ENCODE measurements at places on chromosomes 3 and 15.

- ATAC-seq = no peak
Observed at GRCh38 chr15:33934921-33935320, 33.4 kb upstream of the CHRM5 start.

- ATAC-seq = no peak
Observed at GRCh38 chr3:13385373-13385965, 34.7 kb downstream of the NUP210 start.

GRCh38 chr15:40714144-40714543, 19.2 kb downstream of the RAD51 start:
- no peak for ATAC-seq

DNA sequence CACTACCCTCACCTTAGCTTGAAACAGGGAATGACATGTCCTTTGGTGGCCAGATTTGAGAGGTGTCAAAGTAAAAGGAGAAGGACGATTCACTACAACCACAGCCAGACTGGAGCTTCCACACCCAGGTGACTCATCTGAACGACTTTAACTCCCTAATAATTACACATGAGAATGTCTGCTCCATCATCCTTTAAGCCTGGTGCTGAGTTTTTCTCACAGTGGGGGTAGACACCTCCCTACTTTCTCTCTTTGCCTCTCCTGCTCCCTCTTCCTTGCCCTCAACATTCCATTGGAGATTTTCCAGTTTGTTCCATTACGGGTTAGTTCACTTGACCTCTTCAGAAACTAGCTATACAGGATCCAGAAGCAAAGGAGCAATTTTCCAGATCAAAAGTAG, 154.3 kb upstream of the BHLHE40 start:
- ATAC-seq = no peak

GRCh38 chr3:10983219-10983916, 9.2 kb upstream of the SLC6A1 start:
- peak; percentile 20 for ATAC-seq

GRCh38 chr15:58490086-58490887, 58.5 kb downstream of the LIPC start:
- ATAC-seq = no peak

DNA sequence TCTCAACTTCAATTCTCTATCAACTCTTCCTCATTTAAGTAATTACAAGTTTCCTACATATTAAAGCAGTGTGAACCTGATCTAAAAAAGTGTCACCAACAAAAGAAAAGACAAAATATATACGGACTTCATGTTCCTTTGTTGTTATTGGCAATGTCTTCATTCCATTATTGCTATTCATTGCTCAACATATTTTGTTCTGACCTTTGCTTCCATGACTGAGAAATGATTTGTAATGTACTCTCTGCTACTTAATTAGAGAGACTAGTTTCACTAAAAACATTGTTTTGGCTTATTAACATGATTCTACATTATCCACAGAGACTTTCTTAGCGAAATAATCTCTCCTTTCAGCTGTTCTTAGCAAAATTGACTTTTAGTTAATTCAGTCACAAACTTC, 657.2 kb upstream of the ROBO1 start:
- no peak for ATAC-seq

GRCh38 chr15:25051399-25052154, 96.8 kb downstream of the SNRPN start:
- no peak for ATAC-seq

- peak; percentile 94 for ATAC-seq
Observed at GRCh38 chr3:46065294-46065705, 38.0 kb upstream of the XCR1 start.

GRCh38 chr3:135099734-135100355, 304.8 kb downstream of the EPHB1 start:
- ATAC-seq = no peak

- ATAC-seq = no peak
Observed at GRCh38 chr3:80355144-80355543, 587.3 kb upstream of the ROBO1 start.

DNA sequence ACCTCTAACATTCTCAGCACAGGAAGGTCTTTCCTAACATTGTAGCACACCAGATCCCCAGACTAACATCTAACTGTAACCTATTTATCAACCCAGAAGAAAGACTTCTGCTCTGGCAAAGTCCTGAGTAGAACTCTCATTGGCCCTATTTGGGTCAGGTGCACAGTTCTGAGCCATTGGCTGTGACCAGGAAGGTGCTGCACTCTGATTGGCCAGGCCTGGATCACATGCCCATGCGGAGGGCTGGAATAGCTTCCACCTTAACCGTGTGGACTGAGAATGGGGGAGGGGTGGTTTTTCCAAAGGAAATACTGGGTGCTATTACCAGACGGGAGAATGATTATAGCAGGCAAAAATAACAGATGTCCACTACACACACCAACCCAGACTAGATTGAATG, 11.5 kb downstream of the FEZF2 start:
- ATAC-seq = no peak

GRCh38 chr3:78848392-78849288, 919.2 kb downstream of the ROBO1 start:
- no peak for ATAC-seq

- ATAC-seq = no peak
Observed at GRCh38 chr3:127404221-127405009, 116.6 kb upstream of the PRR20G start.

- ATAC-seq = no peak
Observed at GRCh38 chr3:107833722-107834416, 257.0 kb downstream of the CD47 start.

GRCh38 chr3:16236856-16237393, 27.8 kb downstream of the DPH3 start:
- ATAC-seq = no peak

- ATAC-seq = no peak
Observed at GRCh38 chr3:42773409-42773751, 327 bp upstream of the CCDC13 start.

GRCh38 chr3:64927689-64928088, 239.9 kb upstream of the ADAMTS9 start:
- ATAC-seq = no peak

DNA sequence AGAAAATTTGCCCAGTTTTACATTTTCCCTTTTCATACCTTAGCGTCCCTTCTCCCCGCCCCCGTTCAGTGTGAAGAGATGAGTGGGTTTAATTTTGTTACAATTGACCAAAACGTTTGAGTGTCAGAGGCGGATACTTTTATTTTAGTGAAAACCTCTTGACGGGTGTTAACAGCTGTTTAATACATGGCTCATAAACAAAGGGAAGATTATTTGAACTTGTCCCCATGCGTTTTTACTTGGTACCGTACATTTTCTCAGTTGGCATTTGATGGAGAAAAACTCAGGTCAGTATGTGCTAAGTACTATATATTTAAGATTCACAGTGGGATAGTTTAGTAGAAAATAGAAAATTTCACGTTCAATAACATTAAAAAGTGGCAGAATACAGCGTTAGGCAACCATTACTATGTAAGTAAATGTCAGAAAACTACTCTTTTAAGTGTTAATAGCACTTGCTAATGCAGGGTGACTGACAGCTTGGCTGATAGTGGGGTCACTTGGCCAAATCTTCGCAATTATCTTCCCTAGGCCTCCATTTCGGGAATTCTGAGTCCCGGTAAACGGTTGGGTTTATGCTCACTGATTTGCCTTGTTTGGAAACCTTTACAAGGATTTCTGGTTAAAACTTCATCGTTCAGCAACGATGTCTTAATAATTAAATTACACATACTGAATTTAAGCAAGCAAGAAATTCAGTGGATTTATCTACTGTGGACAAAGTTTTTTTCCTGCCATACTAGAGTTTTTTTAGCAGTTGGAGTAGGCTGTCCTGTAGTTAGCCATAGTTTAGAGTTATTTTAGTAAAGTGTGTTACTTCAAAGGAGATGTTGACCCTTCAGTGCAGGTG, 4.8 kb downstream of the CHD2 start:
- ATAC-seq = no peak

GRCh38 chr15:85652457-85652856, 142.3 kb downstream of the KLHL25 start:
- ATAC-seq = no peak

DNA sequence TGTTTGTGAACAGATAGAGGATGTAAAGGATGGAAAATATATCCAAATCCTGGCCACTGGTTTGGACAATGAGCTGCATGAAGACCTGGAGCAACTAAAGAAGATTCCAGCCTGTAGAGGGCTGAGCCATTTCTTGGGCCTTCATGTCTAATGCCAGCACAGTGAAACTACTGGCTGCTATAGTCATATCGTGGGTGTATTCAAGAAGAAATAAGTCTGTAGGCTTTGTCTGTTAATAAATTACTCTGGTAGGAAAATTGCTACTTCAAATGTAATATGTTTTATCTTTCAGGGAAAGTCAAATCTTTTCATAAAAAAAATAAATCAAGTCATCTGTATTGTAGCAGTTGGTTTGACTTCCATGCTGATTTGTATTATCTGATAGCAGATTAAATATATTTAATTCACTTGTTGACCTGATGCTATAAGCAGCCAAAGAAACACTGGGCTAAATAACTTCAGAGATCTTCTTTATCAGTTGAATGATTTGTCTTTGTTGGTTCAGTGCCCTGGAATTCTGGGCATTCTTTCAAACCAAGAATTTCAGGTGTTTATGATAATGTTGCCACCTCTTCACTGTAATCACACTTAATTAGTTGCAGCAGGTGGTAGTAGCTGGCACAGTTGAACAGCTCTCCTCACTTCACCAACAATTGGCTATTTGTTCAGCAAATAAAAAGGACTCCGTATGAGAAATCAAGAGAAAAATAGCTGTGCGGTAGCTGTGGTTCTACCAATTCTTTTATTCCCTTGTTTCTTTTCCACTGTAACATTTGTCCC, 1109.5 kb downstream of the NSUN3 start:
- no peak for ATAC-seq

GRCh38 chr15:31489801-31490646, 163.4 kb downstream of the KLF13 start:
- ATAC-seq = peak; percentile 17

DNA sequence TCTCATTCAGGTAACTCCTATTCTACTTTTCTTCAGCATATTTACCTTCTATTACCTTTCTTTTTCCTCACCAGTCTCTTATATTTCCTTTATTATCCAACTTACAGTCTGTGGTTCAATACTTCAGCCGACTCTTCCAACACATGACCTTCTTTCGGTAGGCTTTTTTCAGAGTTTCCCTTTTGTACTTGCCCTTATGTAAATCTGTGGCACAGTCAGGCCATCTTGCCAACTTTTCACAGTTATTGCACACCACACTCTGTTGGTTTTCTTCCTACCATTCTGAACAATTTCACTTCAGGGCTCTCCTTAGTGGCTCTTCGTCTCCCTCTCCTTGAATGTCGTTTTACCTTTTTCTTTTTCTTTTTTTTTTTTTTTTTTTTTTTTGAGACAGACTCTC, 427.8 kb downstream of the LPP start:
- no peak for ATAC-seq

GRCh38 chr15:62868507-62868906, 174.0 kb upstream of the TPM1 start:
- no peak for ATAC-seq

GRCh38 chr3:151328298-151328995, 902 bp downstream of the P2RY13 start:
- no peak for ATAC-seq

DNA sequence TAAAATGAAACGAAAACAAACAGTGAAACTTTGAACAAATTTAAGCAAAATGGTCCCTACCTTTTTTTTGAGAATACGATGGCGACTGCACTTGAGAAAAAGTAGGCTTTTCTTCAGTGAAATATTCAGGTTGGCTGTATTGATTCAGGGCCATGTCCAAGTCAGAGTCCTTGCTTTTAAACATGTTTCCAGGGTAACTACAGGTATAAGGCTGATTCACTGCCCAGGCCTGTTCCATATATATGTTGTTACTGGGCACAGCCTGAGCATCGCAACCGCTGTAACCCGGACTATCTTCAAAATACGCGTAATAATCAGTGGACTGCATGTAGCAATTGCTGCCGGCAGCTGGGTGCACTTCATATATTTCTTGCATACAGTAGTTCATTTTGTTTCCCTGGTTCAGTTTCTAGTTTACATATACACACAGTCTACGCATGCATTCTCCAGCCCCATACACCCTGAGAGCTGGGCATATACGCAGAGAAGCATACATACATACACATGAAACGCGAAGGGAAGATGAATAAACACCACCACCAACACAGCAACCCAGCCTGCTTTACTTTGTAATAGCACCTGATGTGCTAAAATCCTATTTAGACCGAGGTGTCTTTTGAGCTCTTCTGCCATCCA, 220.0 kb downstream of the NR1D2 start:
- no peak for ATAC-seq

DNA sequence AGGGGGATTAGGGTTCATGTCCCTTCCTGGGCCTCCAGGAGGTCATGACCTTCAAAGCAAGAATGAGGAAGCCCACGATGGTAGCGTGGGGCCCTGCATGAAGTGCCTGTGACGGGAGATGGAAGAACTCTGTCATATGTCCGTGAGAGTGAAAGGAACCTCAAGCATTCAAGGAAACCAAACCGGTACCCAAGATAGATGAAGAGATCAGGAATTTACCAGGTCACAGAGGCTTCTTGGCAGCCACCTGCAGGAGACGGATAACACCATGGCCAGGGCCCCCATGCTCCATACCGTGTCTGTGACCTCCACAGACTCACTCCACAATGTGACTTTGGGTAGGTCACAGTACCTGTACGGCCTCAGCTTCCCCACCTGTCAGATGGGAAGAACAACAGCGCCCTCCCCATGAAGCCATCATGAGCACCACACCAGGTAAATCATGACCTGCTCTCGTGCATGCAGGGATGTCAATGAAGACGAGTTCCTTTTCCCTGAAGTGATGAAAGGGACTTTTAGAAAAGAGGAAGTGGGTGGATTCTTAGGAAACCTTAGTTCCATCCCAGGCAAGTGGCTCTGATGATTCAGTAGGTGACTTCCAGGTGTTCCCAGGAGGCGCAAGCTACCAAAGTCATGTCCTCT, 23.3 kb upstream of the CYP11A1 start:
- ATAC-seq = no peak

GRCh38 chr15:57321973-57322601, 54.2 kb upstream of the CGNL1 start:
- no peak for ATAC-seq

- no peak for ATAC-seq
Observed at GRCh38 chr3:15305359-15305844, 27.0 kb downstream of the SH3BP5 start.

DNA sequence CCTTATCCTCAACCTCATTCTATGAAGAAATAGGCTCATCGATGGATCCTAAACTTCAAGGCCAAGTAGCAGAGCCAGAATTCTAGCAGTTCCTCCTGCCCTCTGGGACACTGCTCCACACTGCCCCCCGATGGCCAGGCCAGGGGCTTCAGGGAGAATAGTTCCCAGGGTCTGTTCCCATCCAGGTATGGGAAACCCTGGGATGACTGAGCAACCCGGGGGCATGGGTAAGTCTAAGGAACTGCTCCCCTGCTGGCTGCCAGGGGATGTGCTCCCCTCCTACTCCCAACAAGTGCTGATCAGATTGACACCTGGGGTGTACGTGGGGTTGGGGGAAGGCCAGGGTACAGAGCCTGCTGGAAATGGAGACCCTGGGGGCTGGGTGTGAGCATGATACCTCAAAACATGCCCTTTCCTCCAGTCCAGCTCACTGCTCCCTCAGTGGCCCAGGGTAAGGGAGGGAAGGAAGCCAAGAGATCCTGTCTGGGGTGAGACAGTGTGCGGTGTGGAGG, 7.6 kb downstream of the ULK3 start:
- ATAC-seq = peak; percentile 22

- ATAC-seq = peak; percentile 80
Observed at GRCh38 chr3:71421820-71422566, 161.5 kb downstream of the FOXP1 start.

All from activated CD4-positive, CD25-positive, alpha-beta regulatory T cell treated with anti-CD3 and anti-CD28 coated beads, Interleukin-2, amount 50 U/mL, for 24 hours (primary cell).